ENCODE measurements at places on chromosomes 4 and X.

DNA sequence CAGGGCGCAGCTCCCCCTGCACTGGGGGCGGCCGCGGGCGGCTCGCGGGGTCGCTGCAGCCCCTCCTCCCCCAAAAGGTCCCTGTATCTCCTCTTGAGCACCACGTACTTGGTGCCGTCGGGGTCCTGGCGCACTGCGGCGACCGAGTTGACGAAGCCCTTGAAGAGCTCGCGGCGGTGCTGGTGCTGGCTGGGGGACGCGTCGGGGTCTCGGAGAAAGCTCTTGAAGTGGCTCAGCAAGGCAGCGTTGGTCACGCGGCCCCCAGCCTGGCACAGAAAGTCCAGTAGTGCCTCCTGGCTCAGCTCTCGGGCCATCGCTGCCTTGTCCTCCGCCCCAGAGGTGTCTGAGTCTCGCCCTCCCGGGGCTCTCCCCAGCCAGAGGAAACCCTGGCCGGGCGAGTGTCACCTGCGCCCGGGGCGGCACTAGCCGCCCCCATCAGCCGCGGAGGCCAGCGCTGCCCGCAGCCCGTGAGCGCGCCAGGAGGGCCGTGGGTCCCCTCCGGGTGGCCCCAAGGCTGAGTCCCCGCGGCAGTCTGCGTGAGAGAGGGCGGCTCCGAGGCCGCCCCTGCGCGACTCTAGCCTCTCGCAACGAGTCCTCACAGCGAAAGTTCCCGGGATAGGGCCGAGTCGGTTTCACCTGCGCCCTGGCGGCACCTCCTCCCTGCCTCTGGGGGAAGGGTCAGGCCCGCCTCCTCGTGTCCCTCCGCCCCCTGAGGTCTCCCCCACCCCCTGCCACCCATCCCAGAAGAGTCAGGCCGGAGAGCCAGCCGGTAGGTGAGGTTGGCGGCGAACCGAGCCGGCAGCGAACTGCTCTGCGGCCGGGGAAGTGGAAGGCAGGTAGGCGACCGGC is at the start of gene SOWAHB:
Gene SOWAHB, minus strand, starts transcription at position 609 of the 849 bp plus-strand sequence. Its CDS starts 295 bp downstream, at position 314.
- no peak for DNase-seq

GRCh38 chr4:6345096-6345830 is 75.6 kb downstream of the WFS1 start:
- no peak for DNase-seq

GRCh38 chr4:7635445-7636239 is 200.9 kb upstream of the PSAPL1 start:
- DNase-seq, result no peak

DNA sequence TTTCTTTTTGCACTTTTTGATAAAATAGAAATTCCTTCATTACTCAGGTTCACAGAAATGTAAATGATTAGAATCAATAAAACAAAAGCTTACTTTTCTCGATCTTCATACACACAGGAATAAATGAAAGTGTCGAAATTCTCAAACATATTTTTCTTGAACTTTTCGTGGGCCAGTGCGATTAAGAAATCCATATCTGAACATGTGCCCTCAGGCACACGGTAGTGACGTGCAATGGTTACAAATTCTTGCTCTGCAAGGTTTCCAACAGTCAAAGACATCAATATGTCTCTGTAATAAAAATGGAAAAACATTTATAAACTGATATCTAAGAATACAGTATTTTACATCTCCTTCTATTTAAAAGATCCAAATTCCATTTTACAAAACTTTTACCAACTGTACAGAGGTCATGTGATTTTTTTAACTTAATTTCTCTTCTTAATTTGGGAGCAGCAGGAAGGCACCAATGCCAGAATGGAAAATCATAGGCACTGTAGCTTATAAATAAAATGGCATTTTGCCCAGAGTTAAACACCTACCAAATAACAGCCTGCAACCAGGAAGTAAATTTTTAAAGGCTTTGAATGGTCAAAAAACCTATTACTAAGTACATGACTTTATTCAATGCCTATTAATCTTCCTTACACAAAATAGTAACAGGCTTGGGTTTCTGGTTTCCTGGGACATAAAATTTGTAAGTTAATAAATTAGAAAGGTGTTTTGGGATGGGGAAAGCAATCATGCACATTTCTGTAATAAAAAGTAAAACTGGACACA is 165.0 kb downstream of the EFHC2 start:
- DNase-seq, result no peak

Data from OCI-M1 (cell line).